ENCODE measurements at places on chromosomes 6 and 20. TPM values are rescaled to one million over a fixed set of nuclear protein-coding genes. Genes with fewer than 3 reads are reported as not detected.

DNA sequence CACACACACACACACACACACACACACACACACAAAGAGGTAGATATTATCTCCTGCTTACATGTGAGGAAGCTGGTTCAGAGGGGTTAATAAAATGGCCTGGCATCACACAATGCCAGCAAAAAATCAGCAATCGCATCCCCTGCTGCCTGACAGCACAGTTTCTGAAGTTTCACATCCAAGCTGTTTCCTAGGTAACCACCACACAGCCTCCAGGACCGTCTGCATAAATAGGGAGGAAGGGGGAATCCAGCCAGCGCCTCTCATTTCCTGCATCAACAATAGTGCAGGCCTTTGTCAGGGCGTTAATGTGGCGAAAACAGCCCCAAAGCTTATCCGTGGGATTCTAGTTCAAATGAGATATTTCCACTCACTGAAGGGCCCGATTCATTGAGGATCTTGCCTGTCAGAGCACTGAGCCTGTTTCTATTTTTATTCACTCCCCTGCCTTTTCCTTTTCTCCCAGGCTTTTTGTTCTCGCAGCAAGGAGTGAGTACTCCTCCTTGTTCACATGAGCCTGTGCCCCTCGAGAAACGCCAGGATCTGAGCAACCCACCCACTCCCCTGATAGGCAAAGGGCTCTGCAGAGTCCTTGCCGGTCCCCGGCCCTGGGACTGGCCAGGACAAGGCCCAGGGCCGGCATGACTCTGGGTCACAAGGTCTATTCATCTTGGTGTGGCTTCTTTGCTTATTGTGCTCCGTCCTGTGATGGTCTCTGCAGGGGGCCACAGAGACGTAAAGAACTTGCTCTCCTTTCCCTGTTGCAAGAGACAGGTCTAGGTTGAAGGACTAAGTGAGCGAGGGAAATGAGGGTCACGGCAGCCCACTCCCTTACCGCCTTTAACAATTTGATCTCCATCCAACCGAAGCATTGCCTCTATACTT lies 32.7 kb downstream of the TUBB2B start:
- no peak for DNase-seq

Gene ID1
- total RNA-seq, result 223 TPM

GRCh38 chr20:5482791-5483190 lies 166.0 kb upstream of the PROKR2 start:
- no peak for DNase-seq

DNA sequence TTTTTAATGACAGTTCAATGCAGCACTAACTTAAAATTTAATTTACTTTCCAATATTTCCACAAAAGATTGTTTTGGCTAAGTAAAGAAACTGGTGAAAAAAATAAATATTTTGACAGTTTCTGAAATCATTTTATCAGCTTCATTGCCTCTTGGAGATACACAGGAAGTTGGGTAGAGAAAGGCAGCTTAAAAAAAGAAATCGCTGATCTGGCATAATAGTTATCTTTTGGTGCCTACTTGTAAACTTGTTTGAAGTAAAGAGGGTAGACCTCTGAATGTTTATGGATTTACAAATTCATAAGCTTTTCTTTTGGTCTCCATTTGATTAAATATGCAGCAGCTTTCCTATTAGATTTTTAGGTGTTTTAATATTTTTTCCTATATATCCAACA lies 103.4 kb downstream of the RTN4IP1 start:
- DNase-seq, result no peak

Gene VWA7
- 0.77 TPM for total RNA-seq

Gene CTAGE9
- not detected for total RNA-seq

Gene SLCO4A1
- total RNA-seq, result 44.4 TPM

GRCh38 chr6:140045116-140045515 lies 670.7 kb upstream of the CITED2 start:
- DNase-seq, result no peak

- no peak for DNase-seq
Observed at GRCh38 chr20:17803765-17804164, 104.0 kb downstream of the BANF2 start.

Gene CRYBG1
- 27.4 TPM for total RNA-seq

Data from mesenteric fat pad (tissue), 1 donor.